ENCODE measurements at places on chromosomes 3 and 15.
A peak's percentile ranks its signal among the peaks of the same experiment; 100 is the strongest.

DNA sequence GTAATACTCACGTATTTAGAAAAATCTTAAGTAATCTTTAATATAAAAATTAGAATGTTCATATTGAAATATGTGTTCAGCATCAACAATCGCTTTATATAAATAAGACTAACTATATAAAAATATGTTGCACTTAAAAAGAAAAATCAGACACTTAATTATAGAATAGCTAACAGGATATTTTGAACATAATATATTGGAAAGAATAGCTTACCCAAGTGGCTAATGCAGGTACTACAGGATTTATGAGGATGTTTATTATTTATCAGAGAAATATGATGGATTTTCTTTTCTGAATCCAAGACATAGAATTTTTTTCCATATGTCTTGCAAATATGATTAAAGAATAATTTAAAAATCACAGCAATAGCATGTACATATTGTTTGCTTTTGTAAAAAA lies 567.9 kb upstream of the GBE1 start:
- DNase-seq: peak; percentile 4

DNA sequence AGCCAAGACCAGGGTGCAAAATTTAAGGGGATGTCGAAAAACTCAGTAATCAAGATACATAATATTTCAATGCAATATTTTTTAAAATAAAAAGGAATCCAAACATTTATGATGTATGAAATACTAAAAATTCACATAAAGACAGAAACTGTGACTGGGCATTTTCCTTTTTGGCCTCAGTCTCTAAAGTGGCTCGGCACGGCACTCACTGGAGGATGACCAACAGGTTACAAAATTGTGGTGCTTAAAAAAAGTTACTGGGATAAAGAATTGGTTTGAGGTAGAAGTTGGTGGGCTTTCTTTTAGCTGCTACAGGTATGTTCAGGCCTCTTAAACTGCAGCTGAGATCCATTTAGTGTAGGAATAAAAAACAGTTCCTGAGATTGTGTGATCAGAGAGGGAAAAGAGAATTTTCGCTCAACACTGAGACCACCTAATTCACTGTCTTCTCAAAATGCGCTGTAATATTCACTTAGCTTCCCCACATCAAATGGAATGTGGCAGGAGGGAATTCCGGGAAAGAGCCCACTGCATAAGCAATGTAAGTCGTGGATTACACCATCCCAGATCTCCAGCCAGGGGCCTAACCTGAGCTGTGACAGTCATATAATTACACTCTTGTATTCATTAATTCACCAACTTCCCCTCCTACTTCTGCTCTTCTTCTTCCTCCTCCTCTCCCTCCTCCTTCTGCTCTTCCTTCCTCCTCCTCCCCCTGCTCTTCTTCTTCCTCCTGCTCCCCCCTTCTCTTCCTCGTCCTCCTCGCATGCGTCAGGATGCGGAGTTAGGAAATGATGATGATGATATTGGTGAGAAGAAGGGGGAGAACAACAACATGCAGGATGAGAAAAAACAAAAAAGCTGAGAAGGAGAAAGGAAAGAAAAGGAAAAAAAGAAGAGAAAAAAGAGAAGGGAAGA lies 45.9 kb downstream of the HES1 start:
- no peak for DNase-seq

DNA sequence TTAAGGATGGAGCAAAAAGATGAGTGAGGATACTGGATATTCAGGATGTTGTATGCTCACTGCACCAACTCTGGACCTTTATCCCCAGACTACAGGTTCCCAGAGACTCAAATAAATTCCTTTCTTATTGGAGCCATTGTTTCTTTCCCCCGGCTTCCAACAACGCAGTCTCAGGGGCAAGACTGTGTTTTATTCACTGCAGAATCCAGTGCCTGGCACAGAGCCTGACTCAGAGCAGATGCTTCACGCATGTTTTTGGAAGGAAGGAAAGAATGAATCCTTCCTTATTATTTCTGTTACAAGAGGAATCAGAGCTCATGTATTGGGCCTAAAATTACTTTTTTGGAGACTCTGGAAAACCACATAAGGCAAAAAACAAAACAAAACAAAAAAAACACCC lies 96.0 kb upstream of the VGLL4 start:
- no peak for DNase-seq

GRCh38 chr3:64244011-64244942 lies 19.0 kb upstream of the PRICKLE2 start:
- DNase-seq: peak; percentile 25

- no peak for DNase-seq
Observed at GRCh38 chr3:55676643-55677042, 189.5 kb upstream of the WNT5A start.

DNA sequence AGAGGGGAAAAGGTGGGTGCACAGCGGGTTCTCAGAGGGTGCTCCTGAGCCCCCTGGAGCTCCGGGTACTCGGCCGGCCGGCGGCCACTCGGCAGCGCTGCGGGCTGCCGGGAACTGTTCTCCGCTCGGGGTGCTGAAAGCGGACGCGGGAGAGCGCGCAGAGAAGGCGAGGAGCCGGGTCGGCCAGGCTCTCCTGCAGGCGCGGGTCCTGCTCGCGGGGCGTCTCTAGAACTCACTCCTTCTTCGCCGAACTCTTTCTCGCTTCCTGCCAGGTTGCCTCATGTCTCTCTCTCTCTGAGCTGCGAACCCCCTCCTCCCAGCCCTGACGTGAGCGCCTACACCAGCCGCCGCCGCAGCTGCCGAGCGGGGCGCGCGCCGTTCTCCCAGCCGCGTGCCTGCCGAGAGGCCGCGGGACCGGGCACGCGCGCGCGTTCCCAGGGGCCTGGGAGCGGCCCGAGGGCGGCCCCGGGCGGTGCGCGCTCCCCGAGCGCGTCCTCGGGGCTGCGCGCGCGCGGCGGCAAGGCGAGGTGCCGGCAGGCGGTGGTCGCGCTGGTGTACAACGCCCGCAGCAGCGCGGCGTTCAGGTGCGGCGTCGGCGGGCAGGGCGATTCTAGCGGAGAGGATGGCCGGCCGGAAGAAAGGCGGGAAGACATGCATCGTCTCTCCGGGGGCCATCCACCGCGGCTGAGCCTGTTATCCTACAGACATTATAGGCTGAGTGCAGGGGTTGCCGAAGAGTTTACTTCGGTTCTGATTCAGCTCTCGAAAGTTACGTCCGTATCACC lies at the start of gene PEX5L:
Gene PEX5L, minus strand, starts transcription at position 267 of the 785 bp plus-strand sequence. CDS start 338 bp downstream, outside the sequence.
- DNase-seq: peak; percentile 30

DNA sequence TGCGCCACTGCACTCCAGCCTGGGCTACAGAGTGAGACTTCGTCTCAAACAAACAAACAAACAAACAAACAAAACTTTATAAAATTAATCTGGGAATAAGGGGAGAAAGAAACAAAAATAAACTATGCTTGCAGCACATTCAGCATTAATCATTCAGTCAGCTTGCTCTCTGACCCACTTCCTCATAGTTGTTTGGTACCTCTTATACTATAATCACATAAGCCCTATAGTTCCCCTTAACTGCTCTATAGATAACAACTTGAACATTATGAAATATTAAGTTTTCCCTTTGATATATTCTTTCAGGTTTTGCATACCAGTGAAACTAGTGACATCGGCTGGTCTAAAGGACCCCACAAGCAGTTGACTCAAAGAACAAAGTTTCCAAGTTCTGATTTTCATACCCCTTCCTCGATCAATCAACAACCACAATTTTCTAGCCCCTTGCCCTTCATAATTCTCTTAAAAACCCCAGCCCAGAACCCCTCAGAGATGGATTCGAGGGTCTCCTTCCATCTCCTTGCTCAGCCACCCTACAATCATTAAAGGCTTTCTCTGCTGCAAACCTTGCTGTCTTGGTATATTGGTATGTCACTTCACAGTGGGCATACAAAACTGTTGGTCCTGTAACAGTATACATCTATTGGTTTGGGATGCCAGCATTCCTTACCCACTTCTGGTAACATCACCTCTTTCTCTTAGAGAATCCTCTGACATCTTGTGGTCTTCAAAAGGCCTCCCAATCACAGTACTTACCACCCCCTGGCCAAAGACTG lies 26.4 kb downstream of the BCL2L10 start:
- DNase-seq: no peak

- DNase-seq: no peak
Observed at GRCh38 chr15:41980654-41981323, 8.4 kb upstream of the EHD4 start.

GRCh38 chr3:188842639-188843038 lies 329.1 kb upstream of the TPRG1 start:
- DNase-seq: no peak
